NCI-H1417 treated with DMSO at 0.1 percent for 48 hours (cell line): ENCODE measurements at places on chromosomes 6 and 20.

GRCh38 chr20:44738813-44739477 is 6.7 kb upstream of the KCNK15 start:
- no peak for DNase-seq

GRCh38 chr6:144063246-144063743 is 32.1 kb downstream of the SF3B5 start:
- DNase-seq, result no peak

GRCh38 chr20:39067526-39068216 is 105.5 kb downstream of the DHX35 start:
- no peak for DNase-seq

DNA sequence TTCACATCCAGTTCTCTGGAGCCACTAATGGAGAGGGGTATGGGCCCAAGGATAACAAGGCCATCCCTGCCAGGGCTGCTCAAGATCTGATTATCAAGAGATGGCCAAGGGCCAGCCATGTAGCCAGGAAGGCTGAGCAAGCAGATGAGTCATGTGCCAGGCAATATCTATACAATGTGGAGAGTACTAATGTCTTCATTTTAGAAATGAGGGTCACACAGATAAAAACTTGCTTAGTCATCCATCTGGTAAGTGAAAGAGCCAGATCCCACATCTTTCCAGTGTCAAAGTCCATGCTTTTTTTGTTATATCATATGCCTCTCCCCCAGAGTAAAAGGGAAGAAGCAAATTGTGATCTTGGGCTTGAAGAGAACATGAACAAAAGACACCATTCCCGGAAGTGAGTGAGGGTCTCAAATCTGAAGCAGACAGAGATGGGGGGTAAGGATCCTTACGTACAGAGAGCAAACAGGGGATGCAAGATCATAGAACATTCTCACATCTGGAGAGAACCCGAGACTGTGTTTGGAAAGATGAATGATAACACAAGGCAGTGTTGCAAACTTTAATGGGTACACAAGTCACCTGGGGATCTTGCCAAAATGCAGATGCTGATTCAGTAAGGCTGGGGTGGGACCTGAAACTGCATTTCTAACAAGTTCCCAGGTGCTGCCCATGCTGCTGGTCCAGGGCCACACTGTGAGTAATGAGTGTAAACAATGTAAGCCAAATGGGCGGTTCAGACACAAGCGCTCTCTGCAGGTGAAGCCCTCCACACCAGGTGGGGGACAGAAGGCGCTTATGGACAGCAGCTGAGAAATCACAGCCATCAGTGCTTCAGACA is 20.0 kb upstream of the GSTA3 start:
- no peak for DNase-seq
